H9 (cell line): ENCODE measurements at places on chromosomes 3 and 15.

GRCh38 chr3:45992133-45992729 lies 3.4 kb downstream of the FYCO1 start:
- peak; percentile 66 for DNase-seq

GRCh38 chr3:90044084-90044816 lies 936.8 kb downstream of the EPHA3 start:
- no peak for DNase-seq

- DNase-seq = no peak
These were observed 20.5 kb upstream of the LIMD1 start for GRCh38 chr3:45574067-45574494.

DNA sequence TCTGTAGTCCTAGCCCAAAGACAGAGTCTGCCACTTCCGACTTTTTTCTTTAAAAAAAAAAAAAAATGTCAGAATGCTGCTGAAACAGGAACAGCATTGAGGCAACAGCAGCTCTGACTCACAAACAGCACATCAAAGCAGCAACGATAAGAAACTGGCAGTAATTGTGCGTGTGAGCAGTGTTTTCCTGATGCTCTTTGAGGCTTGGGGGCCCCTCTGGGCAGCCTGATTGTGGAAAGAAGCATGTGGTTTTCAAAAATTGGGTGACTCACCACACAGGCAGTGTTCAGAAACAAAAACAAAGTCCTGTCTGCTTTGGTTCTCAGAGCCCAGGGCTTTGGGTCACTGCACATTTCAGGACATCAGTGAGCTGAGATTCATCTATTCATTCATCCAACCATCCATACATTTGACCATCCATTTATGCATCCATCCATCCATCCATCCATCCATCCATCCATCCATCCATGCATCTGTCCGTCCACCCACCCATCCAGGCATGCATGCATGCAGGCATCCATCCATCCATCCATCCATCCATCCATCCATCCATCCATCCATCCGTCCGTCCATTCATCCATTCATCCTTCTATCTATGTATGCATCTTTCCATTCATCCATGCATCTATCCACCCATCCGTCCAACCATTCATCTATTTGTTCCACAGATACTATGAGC lies 308.4 kb downstream of the RPLP1 start:
- DNase-seq = no peak

DNA sequence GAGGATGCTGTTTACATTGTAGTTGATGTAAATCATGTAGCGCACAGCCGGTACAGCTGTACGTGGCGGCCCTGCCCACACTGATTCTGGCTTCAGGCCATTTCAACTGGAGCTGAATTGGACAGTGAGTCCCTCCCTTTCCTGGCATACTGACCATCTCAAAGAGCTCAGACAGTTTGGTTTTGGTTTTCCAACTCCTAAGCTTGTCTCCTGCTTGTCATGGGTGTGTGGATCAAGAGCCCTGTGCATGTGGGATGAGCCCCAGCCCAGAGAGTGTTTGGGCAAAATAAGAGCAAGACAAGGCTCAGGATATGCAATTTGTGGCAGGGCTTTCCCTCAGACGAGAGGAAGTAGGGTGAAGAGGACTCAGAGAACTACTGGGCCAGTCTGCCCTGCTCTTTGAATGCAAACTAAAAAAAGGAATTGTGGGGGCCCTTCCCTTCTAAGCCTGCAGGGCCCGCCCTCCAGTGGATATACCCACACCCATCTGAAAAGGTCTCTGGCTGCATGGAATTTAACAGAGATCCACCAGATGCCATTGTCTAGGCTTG lies 13.3 kb downstream of the ITGA11 start:
- DNase-seq = no peak

GRCh38 chr3:126355777-126356372 lies 1.3 kb downstream of the KLF15 start:
- peak; percentile 95 for DNase-seq

DNA sequence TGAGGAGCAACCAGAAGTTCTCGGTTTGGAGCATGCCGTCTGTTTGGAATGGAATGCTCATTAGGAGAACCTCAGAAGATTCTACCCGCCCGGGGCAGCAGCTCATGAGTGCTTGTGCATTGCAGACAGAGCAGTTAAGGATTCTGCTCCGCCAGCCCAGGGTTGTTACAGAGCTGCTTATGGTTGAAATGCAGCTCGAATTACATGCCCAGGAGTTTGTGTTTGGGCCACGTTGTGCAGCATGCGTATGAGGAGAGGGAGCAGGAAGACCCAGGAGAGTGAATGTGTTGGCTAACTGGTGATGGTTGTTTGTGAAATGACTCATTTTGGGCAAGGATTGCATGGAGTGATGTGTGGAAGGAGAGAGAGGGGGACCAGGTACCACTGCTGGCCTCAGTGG lies 9.0 kb downstream of the FGD5 start:
- no peak for DNase-seq
